ENCODE measurements at places on chromosomes 13 and 19. TPM values are rescaled to one million over a fixed set of nuclear protein-coding genes. Genes with fewer than 3 reads are reported as not detected.

- H3K4me3 ChIP-seq = peak overlapping the region; percentile 55
- no peak for DNase-seq
- no peak overlapping the region for H3K27ac ChIP-seq
- peaks cover 10% of the 10 kb centered on the region for H3K36me3 ChIP-seq
- H3K27me3 ChIP-seq = no peaks in the 10 kb centered on the region
Measured at GRCh38 chr13:50085063-50085462, 69.8 kb downstream of the KCNRG start.

DNA sequence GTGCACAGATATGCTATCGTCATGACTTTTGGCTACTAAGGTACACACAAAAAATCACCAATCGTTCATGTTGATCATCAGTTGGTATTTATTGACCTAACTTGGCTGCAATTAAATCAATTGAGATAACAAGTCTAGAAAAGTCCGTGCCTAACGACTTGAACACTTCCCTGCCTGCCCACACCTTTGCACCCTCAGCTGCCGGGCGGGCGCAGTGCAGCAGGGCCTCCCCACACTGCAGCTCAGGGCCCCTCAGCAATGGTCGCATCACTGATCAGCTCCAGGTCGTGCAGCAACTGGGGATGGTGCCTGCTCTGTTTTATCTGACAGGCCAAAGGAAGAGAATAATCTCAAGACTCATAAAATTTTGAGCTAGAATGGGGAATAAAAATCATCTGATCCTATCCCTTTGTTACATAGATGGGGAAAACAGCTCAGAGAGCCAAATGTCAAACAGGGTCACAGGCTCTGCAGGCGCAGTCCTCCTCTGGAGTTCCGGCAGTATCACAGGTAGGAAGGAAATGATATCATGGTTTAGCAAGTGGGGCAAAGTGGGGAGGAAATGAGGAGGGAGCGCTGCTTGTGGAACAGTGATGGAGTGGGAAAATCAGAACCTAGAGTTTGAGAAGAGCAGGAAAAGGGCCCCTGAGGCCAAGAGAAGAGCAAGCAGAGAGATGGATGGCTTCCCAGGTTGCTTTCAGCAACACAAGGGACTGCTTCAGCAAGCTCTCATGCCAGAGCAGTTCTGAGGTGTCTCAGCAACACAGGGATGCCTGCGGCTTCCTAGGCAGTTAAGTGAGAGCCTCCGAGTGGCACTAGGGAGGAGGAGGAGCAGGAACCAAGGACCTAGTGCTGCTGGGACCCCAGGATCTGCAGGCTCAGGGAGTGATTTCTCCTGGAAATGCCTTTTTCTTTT is 57.5 kb downstream of the SLC7A1 start:
- H3K36me3 ChIP-seq = peaks cover 12% of the 10 kb centered on the region
- DNase-seq = no peak
- H3K4me1 ChIP-seq = peaks cover 23% of the 10 kb centered on the region

DNA sequence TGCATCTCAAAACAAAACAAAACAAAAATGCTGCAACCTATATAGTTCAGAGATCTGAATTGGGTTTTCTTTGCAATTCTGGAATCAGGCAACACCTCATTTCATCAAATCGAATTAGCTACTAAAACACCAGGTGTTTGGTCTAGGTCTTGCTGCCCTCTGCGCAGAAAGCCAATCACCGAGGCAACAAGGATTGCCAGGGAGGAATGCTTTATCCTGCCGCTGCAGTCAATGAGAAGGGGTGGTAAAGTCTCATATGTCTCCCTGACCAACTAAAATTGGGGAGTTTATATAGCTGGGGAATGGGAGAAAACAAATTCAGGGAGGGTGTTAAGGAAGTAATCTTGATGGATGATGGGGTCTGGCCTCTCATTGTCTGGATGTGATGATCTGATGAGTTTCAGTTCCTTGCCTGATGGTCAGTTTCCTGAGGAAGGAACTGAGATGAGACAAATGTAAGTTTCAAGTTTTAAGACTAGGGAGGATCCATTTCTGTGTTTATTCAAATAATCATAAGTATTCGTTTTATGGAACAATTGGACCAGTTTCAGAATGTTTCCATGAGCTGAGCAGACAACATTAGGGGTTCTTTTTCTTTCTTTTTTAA is 5.0 kb upstream of the YJU2 start:
- no peaks in the 10 kb centered on the region for H3K36me3 ChIP-seq
- H3K27me3 ChIP-seq = no peaks in the 10 kb centered on the region
- H3K4me3 ChIP-seq = no peak overlapping the region
- H3K27ac ChIP-seq = no peak overlapping the region

GRCh38 chr13:75102001-75102716 is 379.8 kb downstream of the TBC1D4 start:
- no peaks in the 10 kb centered on the region for H3K4me1 ChIP-seq
- H3K27me3 ChIP-seq = peaks cover 13% of the 10 kb centered on the region
- no peaks in the 10 kb centered on the region for H3K36me3 ChIP-seq
- no peak overlapping the region for H3K4me3 ChIP-seq
- no peak overlapping the region for H3K27ac ChIP-seq

DNA sequence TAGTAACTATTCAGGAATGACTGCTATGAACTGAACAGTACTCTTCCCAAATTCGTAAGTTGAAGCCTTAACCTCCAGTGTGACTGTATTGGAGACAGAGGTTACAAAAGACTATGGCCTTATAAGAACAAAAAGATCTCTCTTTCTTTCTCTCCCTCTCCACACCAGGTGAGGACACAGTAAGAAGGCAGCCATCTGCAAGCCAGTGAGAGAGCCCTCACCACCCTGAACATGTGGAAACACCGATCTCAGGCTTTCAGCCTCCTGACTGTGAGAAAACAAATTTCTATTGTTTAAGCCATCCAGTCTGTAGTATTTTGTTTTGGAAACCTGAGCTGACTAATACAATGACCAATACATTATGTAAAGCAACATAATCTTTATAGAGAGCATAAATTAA is 888.9 kb downstream of the SLITRK1 start:
- H3K4me3 ChIP-seq = no peak overlapping the region
- DNase-seq = no peak
- no peak overlapping the region for H3K27ac ChIP-seq
- no peaks in the 10 kb centered on the region for H3K36me3 ChIP-seq
- no peaks in the 10 kb centered on the region for H3K4me1 ChIP-seq
- no peaks in the 10 kb centered on the region for H3K27me3 ChIP-seq

DNA sequence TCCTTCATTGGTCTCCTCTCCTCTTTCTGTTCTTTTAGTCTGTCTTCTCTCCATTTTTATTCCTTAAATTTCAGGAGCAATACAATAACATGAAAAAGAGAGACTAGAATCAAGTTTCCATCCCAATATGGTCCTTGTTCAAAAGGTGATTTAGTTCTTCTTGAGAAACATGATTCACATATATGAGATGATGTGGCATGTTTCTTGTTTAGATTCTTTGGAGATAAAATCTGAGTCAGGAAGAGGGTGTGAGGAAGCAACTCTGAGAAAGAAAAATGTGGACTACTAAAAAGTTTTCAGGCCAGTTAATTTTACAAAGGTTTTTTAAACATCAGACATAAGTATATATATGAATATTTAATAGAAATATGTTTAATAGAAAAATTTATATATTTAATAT is 231.4 kb downstream of the OXGR1 start:
- no peak for DNase-seq
- H3K36me3 ChIP-seq = no peaks in the 10 kb centered on the region

DNA sequence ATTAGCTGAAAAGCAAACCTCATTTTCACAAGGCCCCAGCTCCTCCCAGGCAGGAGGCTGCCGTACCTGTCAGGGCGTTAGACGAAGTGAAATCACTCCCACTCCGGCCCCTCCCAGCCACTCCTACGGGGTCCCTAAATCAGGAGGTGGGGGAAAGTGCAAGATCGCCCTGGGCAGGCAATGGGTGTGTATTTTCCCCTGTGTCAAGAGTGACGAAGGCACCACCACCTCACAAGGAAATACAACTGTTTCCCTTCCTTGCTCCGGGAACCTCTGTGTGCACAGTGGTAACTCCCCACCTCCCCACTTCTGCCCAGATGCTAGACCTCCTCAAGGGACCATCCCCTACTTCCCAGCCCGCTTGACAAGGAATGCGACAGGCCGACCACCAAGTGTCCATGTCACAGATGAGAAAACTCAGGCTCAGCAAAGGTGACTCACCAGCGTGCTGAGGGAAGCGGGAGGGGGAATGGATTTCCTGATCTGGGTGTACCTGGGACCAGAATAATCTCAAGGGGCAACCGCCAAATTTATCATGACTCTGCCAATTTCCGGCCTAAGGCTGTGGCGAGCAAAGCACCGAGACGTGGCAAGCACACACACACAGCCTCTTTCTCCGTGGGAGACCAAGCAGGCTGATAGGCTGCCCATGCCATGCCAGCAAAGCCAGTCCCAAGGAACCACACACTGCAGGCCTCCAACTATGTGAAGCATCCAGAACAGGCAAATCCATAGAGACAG is 7.3 kb downstream of the PPP6R1 start:
- no peak for DNase-seq
- H3K4me3 ChIP-seq = peak overlapping the region; percentile 99
- H3K4me1 ChIP-seq = peaks cover 45% of the 10 kb centered on the region
- H3K36me3 ChIP-seq = peaks cover 30% of the 10 kb centered on the region
- H3K27me3 ChIP-seq = no peaks in the 10 kb centered on the region

DNA sequence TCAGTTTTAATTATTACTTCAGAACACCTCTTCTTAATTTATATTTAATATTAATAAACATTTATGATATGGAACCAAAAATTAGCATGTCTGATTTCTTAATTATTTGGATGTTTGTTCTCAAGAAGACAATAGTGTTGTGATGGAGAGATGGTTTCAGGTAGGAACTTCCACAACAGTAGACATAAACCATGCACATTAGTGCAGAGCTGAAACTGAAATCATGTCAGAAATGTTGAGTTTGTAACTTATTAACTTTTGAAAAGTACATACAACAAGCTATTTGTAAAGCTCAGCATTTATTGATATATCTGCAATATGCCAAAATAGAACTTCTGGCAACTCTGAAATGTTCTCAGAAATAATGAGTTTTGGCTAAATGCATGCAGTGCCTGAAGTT is 11.8 kb upstream of the EDNRB start:
- no peak overlapping the region for H3K27ac ChIP-seq
- H3K4me1 ChIP-seq = peaks cover 3% of the 10 kb centered on the region
- DNase-seq = no peak
- no peak overlapping the region for H3K4me3 ChIP-seq
- H3K27me3 ChIP-seq = peaks cover 3% of the 10 kb centered on the region

DNA sequence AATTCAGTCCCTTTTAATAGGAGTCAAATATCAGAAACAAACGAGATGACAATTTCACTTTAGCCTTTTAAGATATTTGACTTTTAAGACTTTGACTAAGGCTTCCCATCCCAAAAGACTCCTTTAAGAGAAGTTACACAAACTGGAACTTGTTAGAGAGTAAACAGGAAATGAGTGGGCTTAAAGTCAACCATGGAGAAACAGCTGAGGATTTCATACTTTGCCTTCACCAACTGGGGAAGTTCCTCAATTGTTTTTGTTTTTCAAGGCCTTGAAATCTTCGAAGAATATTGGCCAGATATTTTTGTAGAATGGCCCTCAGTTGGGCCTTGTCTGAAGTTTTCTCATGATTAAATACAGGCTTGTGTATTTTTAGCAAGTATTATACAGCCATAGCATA is 227.3 kb downstream of the POU4F1 start:
- no peak for DNase-seq
- peaks cover 2% of the 10 kb centered on the region for H3K27me3 ChIP-seq
- H3K4me1 ChIP-seq = no peaks in the 10 kb centered on the region
- no peak overlapping the region for H3K27ac ChIP-seq
- H3K36me3 ChIP-seq = no peaks in the 10 kb centered on the region
- no peak overlapping the region for H3K4me3 ChIP-seq

- peaks cover 23% of the 10 kb centered on the region for H3K4me1 ChIP-seq
- H3K36me3 ChIP-seq = peaks cover 33% of the 10 kb centered on the region
- no peak for DNase-seq
- H3K27ac ChIP-seq = peak overlapping the region; percentile 68
Measured at GRCh38 chr19:8561075-8561764, 16.0 kb downstream of the MYO1F start.

GRCh38 chr13:75685239-75685697 is 49.1 kb downstream of the LMO7 start:
- H3K4me1 ChIP-seq = no peaks in the 10 kb centered on the region
- no peak overlapping the region for H3K4me3 ChIP-seq

DNA sequence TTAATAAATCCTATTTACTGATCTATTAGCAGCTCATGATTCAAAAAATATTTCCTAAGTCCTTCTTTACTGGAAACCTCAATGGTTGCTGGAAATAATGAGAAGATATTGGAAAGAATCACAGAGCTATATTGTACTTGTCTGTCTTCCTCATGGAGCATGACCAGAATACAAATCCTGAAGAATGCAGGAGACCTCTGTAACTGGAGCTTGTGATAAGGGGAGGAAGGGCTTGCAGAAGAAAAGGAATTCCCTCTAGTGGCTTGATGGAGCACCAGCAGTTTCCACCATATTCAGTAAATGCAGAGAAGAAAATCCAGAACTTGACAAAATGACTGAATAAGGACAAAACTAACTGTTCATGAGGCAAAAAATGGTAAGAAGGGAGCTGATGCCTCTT is 1333.1 kb downstream of the EFNB2 start:
- no peak overlapping the region for H3K4me3 ChIP-seq
- H3K27ac ChIP-seq = no peak overlapping the region
- H3K27me3 ChIP-seq = peaks cover 2% of the 10 kb centered on the region
- DNase-seq = no peak

- H3K4me3 ChIP-seq = no peak overlapping the region
- H3K27ac ChIP-seq = no peak overlapping the region
- H3K27me3 ChIP-seq = no peaks in the 10 kb centered on the region
- peaks cover 13% of the 10 kb centered on the region for H3K36me3 ChIP-seq
- DNase-seq = no peak
- H3K4me1 ChIP-seq = peaks cover 5% of the 10 kb centered on the region
Measured at GRCh38 chr13:98961503-98962105, 16.3 kb downstream of the DOCK9 start.

- H3K27ac ChIP-seq = no peak overlapping the region
- peaks cover 20% of the 10 kb centered on the region for H3K4me1 ChIP-seq
- peaks cover 21% of the 10 kb centered on the region for H3K36me3 ChIP-seq
Measured at GRCh38 chr19:45900738-45901431, 1.5 kb downstream of the MYPOP start.

- H3K4me3 ChIP-seq = no peak overlapping the region
- H3K27me3 ChIP-seq = no peaks in the 10 kb centered on the region
- H3K4me1 ChIP-seq = peaks cover 17% of the 10 kb centered on the region
- no peak overlapping the region for H3K27ac ChIP-seq
Measured at GRCh38 chr13:21584973-21585592, 18.9 kb downstream of the MICU2 start.

- peaks cover 34% of the 10 kb centered on the region for H3K4me1 ChIP-seq
- no peak for DNase-seq
- H3K36me3 ChIP-seq = peaks cover 4% of the 10 kb centered on the region
- H3K27me3 ChIP-seq = no peaks in the 10 kb centered on the region
- no peak overlapping the region for H3K4me3 ChIP-seq
- no peak overlapping the region for H3K27ac ChIP-seq
Measured at GRCh38 chr13:24627090-24627714, 53.0 kb upstream of the ATP12A start.

GRCh38 chr19:581399-582111 is 8.1 kb upstream of the HCN2 start:
- no peaks in the 10 kb centered on the region for H3K27me3 ChIP-seq
- peaks cover 2% of the 10 kb centered on the region for H3K4me1 ChIP-seq
- H3K36me3 ChIP-seq = no peaks in the 10 kb centered on the region

- DNase-seq = peak; percentile 75
- no peak overlapping the region for H3K27ac ChIP-seq
- H3K4me3 ChIP-seq = no peak overlapping the region
- H3K36me3 ChIP-seq = no peaks in the 10 kb centered on the region
Measured at GRCh38 chr19:18208098-18208951, 4.5 kb upstream of the RAB3A start.

The CYP4F8 gene
- not detected for total RNA-seq

The KIR2DL4 gene
- total RNA-seq = not detected

The ALOX5AP gene
- 61.3 TPM for total RNA-seq

The CYSLTR2 gene
- 4.3 TPM for total RNA-seq

The ZNF846 gene
- 21.1 TPM for total RNA-seq

The SPRY2 gene
- 0.60 TPM for total RNA-seq

The RASGRP4 gene
- 0.80 TPM for total RNA-seq

The PCSK4 gene
- 6.7 TPM for total RNA-seq

The MADCAM1 gene
- 1.0 TPM for total RNA-seq

The C19orf38 gene
- total RNA-seq = 1.9 TPM

The LRP3 gene
- 0.43 TPM for total RNA-seq

Data from activated naive CD8-positive, alpha-beta T cell treated with anti-CD3 and anti-CD28 coated beads, Interleukin-2, amount 10 ng/mL, durations not matched to agents 7 days and 5 days (primary cell).